ENCODE measurements at places on chromosomes 11 and 22. TPM values are rescaled to one million over a fixed set of nuclear protein-coding genes. Genes with fewer than 3 reads are reported as not detected.

Gene MYEOV
- total RNA-seq: 0.37 TPM

Gene MAJIN
- not detected for total RNA-seq

Gene SPDYC
- total RNA-seq: not detected

Gene PKDREJ
- total RNA-seq: 0.08 TPM

Gene TPH1
- total RNA-seq: not detected

Gene CNGA4
- total RNA-seq: not detected

Gene CCDC81
- total RNA-seq: 0.27 TPM

Gene KCNE3
- 9.5 TPM for total RNA-seq

Gene BLID
- not detected for total RNA-seq

Gene PITPNM1
- total RNA-seq: 37.8 TPM

Gene OOSP3
- not detected for total RNA-seq

Gene CASP5
- not detected for total RNA-seq

Gene MUC5AC
- total RNA-seq: not detected

Gene CTSC
- 28.8 TPM for total RNA-seq

Gene DDX25
- total RNA-seq: not detected

Gene PICALM
- 188 TPM for total RNA-seq

Gene MRGPRX3
- total RNA-seq: not detected

Gene ABCC8
- total RNA-seq: 9.6 TPM

Gene ZC3H12C
- total RNA-seq: 14.3 TPM

Gene DENND6B
- total RNA-seq: 1.0 TPM

Gene PEX16
- 17.4 TPM for total RNA-seq

Gene MOGAT2
- total RNA-seq: not detected

Gene SLC6A5
- not detected for total RNA-seq

Gene UBQLN3
- not detected for total RNA-seq

Gene VPS37C
- 11.5 TPM for total RNA-seq
